ENCODE measurements at places on chromosomes 6 and 20. TPM values are rescaled to one million over a fixed set of nuclear protein-coding genes. Genes with fewer than 3 reads are reported as not detected.

The RIPPLY2 gene
- total RNA-seq, result not detected

The C20orf144 gene
- total RNA-seq, result 0.38 TPM

The ZSWIM3 gene
- total RNA-seq, result 3.7 TPM

The BACH2 gene
- total RNA-seq, result 75.1 TPM

The NNAT gene
- 0.50 TPM for total RNA-seq

The MOXD1 gene
- total RNA-seq, result not detected

The PLAGL1 gene
- 11.7 TPM for total RNA-seq

Measured in activated naive CD4-positive, alpha-beta T cell treated with anti-CD3 and anti-CD28 coated beads for 36 hours (primary cell).